ENCODE measurements at places on chromosomes 4 and X.

DNA sequence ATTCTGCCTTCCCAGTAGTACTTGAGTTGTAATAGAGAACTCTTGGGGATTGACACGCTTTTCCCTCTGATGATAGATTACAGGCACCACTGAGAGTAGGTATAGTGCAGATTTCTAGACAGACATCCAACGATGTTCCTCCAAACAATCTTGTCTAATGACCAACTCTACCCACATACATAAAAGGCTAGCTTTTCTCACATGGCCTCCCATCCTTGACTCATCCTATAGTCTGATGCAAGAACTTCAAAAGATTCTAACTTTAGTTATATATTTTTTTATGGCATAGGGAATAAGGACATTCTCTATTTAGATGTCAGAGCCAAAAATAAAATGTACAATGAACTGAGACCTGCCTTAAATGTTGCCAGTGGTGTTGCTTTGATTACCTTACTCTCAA, 60.9 kb downstream of the GLRA2 start:
- DNase-seq = no peak

- DNase-seq = no peak
Measured at GRCh38 chr4:91035276-91035675, 908.1 kb downstream of the CCSER1 start.

GRCh38 chr4:94160774-94161173, 46.9 kb upstream of the SMARCAD1 start:
- DNase-seq = no peak

DNA sequence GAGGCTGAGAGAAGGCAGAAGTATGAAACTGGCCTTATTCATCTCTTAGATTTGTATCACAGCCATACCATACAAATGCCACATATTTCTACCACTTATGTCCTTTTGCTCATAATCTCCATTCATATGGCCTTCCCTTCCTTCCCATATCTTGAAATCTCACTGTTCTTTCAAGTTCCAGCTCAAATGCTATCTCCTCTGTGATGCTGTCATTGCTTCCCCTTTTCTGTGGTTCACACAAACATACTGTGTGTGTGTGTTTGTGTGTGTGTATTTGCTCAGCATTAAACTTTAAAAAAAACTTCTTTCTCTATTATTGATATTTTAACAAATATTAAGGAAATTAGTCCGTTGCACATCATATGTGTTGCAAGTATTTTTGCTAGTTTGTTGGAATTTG, 26.7 kb downstream of the PHKA1 start:
- DNase-seq = no peak

- DNase-seq = peak; percentile 84
Measured at GRCh38 chrX:131747173-131747572, 203.3 kb downstream of the OR13H1 start.

DNA sequence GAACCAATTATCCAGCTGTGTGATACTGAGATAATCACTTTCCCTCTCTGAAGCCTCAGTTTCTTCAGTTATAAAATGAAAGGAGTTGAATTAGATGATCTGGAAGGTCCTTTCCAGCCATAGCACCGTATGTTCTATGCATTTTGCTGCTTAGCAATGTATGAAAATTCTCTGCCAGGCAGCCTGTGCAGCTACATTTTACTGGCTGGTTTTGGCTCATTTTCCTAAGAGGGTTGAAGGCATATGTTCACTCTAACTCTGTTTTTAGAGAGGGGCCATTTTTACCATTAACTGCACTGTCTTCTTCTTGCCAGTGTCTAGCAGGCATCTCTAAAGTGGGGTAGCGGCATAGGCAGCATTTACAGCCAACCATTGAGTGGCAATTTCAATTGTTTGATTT, 26.1 kb downstream of the TRPC5 start:
- no peak for DNase-seq

DNA sequence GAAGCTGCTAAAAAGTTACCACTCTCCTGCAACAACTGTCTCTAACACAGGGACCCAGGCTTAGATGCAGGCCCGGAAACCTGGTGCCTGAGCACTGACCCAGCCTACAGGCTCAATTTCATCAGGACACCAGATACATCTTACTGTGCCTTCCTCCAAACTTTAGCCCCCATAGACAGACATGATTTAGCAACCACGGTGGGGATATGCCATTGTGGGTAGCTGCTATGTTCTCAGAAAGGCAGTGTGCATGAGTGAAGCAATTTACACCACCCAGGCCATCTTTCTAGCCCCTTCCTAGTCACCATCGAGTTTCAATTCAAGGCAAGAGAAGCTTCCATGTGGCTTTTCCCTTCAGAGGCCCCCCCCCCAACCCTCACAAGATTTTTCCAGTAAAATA, 2.7 kb downstream of the HS3ST1 start:
- DNase-seq = no peak

- DNase-seq = no peak
Measured at GRCh38 chrX:20637351-20637750, 370.6 kb upstream of the RPS6KA3 start.

DNA sequence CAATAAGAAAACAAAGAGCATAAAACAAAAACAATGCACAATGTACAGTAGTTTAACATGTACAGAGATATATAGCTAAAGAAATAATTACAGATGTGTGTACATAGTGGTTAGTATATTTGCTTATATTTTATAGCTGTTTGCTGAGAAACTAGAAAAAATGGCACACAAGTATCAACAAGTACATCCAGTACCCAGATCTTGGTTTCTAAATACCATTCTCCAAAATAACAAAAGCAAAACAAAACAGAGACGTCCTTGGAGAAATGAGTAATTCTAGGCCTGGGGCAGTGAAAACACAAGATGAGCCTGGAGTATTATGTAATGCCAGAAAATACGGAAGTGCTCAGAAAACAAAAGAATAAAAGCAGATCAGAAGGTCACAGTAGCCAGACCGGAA, 189.6 kb downstream of the TMEM47 start:
- DNase-seq = no peak

- no peak for DNase-seq
Measured at GRCh38 chr4:141705747-141706377, 69.5 kb downstream of the IL15 start.

GRCh38 chrX:100863326-100863864, 10.8 kb downstream of the NOX1 start:
- DNase-seq = no peak

DNA sequence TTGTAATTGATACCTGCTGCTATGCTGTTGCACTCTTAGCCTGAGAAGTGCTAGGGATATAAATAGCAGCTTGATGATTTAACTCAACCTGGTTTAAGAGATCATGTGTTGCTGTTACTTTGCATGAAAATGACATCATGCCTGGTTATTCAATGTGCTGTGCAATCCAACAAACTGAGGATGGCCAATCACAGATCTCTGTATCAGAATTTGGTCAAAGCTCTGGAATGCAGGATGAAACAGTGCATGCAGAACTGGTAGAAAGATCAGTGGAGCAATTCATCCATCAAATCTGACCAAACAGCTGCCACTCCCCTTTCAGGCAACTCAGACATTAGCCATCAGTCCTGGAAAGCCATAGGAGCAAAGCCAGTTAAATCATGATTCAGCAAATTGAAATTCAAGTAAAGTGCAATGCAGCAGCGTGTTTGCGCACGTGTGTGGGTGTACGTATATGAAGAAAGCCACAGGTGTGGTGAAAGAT, 160.3 kb upstream of the RASGEF1B start:
- no peak for DNase-seq

DNA sequence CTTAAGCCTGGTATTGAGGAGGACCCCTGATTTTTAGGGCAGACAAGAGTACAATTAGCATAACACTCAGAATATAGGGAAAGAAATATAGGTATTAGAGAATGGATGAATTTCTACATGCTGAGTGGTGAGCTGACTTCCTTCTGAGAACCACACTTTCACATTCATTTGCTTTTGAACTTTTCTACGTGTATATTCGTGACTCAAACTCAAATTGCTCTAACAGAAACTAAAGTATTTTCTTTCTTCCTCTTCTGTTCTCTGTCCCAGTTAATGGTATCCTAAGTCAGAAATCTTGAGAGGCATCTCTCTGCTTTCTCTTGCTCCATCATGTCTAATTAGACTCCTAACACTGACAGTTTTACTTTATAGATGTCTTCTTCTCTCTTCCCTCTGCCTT, 103.2 kb upstream of the CITED1 start:
- DNase-seq = no peak

DNA sequence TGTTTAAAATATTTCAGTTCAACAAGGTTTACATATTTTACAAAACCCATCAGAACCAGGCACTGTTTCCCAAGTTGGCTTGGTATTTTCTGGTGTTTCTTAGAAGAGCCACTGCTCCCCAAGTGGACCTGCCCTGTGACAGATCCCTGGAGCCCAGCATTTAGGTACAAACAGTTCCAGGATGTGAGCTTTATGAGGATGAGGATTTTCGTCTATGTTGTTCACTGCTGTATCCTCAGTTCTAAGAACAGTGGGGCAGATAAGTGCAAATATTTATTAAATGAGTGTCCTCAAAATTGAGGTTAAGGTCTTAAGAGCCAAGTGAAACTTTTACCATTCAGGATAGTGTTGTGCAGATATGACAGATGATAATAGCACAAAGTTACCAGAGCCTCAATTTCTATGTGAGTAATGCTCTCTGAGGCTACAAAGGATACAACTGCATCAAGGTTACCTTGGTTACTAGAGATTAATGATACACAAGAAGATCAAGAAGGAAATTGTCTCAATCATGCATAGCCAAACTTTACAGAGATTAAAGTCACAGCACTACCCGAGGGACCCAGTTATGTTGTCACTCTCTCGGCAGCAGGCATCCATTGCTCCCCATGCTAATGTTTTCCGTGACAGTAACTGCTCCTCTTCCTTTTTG, 37.5 kb downstream of the ANXA3 start:
- no peak for DNase-seq

GRCh38 chr4:158164768-158165213, 8.0 kb downstream of the GASK1B start:
- DNase-seq = no peak

DNA sequence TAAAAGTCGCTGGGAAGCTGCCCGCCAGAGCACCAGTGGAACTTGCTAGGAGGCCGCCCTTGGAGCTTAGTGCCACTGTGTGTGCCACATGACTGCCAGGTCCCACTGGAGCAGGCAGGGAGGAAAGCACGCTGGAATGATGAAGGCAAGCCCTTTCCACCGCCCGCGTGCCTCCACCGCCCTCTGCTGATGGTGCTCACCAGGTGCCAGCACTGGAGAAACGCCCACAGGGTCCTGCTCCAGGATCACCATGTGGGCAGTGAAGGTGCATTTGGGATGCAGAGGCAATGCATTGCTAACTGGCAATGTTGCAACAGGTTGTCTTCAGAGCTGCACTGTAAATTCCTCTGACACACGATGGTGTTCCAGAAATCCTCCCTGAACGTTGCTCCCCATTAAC, 76.3 kb downstream of the SHROOM2 start:
- no peak for DNase-seq

DNA sequence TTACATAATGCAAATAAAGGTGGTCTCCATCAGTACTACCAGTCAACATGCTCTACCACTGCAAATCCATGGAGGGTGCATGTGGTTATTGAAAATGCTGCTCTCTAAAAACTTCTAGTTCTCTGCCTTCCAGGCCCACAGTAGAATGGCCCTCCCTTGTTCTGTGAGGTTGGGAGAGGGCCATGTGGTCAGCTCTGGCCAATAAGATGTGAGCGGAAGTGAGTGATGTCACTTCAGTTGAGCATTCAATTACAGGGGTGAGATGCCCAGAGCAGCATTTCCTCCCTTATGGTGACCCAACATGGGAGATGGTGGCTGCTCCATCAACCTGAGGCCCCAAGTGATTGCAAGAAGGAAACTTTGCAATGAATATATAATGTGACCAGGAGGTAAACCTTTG, 148.8 kb downstream of the CPEB2 start:
- DNase-seq = no peak

DNA sequence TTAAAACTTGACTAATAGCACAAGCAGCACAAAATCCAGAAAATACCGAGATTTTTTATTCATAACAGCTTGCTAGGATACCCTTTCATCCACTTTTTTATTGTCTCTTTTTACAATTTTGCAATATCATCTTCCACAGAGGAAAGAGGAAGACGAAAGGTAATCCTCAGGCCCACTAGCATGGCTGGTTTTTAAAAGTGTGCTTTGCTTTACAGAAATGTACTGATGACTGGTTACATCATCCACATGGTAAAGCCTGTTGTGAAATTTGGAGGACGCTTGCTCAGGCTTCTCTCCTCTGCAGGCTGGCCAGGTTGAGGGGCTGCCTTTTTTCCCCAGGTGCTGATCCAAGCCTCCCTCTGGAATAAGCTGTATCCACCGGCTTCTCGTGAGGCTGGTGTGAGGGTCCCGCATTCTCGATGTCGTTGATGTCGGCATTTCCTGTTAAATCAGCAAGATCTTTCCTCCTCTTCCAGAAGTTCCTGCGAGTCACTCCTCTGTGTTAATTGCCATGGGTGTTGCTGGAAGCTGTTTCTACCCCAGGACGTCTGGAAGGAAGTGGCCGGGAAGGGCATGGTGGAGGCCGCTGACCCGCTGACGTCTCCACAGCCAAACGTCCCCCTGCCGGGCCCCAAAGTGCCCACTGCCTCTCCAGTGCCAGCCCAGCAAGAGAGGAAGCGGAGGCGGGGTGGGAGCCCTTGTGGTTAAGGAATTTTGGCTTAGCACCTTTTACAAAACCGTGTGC, 5.8 kb upstream of the DGKQ start:
- no peak for DNase-seq

- no peak for DNase-seq
Measured at GRCh38 chrX:66001596-66001995, 38.3 kb downstream of the VSIG4 start.

DNA sequence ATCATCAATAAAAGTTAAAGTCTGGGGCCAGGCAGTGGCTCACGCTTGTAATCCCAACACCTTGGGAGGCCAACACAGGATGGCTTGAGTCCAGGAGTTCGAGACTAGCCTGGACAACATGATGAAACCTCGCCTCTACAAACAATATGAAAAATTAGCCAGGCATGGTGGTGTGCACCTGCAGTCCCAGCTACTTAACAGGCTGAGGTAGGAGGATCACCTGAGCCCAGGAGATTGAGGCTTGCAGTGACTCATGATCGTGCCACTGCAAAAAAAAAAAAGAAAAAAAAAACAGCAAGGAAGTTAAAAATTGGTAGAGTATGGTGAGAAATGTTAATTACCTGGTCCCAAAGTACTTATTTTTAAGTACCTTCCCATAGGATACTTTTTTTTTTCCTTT, 27.5 kb downstream of the FBXW7 start:
- no peak for DNase-seq

GRCh38 chr4:74033739-74034138, 4.8 kb downstream of the CXCL3 start:
- DNase-seq = no peak

DNA sequence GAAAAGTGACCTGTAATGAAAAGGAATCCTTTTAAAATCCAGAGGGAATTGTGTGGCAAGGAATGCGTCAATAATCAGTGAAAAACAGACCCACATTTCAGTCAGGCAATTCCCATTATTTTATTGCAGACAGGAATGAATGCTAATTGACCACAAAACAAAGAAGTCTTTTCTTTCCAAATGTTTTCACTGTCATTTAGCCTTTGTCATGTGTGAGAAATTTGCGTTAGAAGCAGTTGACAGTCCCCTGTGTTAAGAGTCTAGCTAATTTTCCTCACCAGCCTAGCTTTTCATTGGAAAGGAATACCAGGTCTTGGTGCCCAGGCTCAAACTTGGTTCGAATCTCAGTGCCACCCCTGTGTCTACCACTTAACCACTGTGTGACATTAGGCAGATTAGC, 83.4 kb downstream of the KIT start:
- DNase-seq = no peak

All from NCI-H748 treated with DMSO at 0.1 percent for 48 hours (cell line).